ENCODE measurements at places on chromosomes 13 and 19.

GRCh38 chr19:5460748-5461147 is 5.5 kb downstream of the ZNRF4 start:
- no peak for DNase-seq

- DNase-seq: no peak
These were observed 1.9 kb upstream of the VASP start for GRCh38 chr19:45505151-45505995.

DNA sequence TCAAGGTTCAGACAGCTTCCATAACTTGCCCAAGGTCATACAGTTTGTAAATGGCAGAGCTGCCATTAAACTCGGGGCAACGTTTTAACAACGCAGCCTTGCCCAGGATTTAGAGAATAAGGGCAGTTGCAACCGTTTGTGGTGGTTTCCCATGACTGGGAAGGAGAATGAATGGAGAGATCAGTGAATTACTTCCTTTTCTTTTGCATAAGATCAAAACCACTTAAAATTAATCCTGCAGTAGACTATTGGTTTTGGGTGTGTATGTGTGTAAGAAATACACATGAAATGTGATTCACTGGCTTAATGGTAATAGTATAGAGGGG is 179.1 kb upstream of the MIR17HG start:
- DNase-seq: no peak

- no peak for DNase-seq
These were observed 290.4 kb downstream of the SLITRK6 start for GRCh38 chr13:85508683-85509329.

GRCh38 chr19:18010149-18010548 is 2.2 kb downstream of the ARRDC2 start:
- DNase-seq: no peak

Measured in LoVo (cell line).